ENCODE measurements at places on chromosomes 12 and 14. TPM values are rescaled to one million over a fixed set of nuclear protein-coding genes. Genes with fewer than 3 reads are reported as not detected.

The ZNF385A gene
- total RNA-seq, result 1.2 TPM

The RNASE3 gene
- total RNA-seq, result not detected

The SLC10A1 gene
- not detected for total RNA-seq

The KDM2B gene
- total RNA-seq, result 47.9 TPM

The TBC1D30 gene
- total RNA-seq, result 0.87 TPM

The GPR135 gene
- total RNA-seq, result 3.0 TPM

The NPAS3 gene
- 1.4 TPM for total RNA-seq

The HOMEZ gene
- 6.5 TPM for total RNA-seq

The PTGDR gene
- 0.22 TPM for total RNA-seq

The LALBA gene
- not detected for total RNA-seq

The RPS6KL1 gene
- 1.1 TPM for total RNA-seq

Data from uterine smooth muscle cell (primary cell).